ENCODE measurements at places on chromosomes 5 and 9. TPM values are rescaled to one million over a fixed set of nuclear protein-coding genes. Genes with fewer than 3 reads are reported as not detected.

The GRM6 gene
- total RNA-seq: not detected

The EIF4EBP3 gene
- 8.6 TPM for total RNA-seq

The ADAMTS6 gene
- 1.2 TPM for total RNA-seq

The SPOCK1 gene
- total RNA-seq: not detected

The ISL1 gene
- not detected for total RNA-seq

The INSL6 gene
- total RNA-seq: not detected

The SPAAR gene
- total RNA-seq: not detected

The MAMDC4 gene
- total RNA-seq: 16.0 TPM

The SHROOM1 gene
- 8.0 TPM for total RNA-seq

The LECT2 gene
- total RNA-seq: not detected

The SLC6A19 gene
- total RNA-seq: not detected

The RBM27 gene
- 16.6 TPM for total RNA-seq

The LCN2 gene
- total RNA-seq: not detected

The CDX1 gene
- not detected for total RNA-seq

The SOX30 gene
- total RNA-seq: not detected

The PCDHA3 gene
- not detected for total RNA-seq

The FREM1 gene
- total RNA-seq: not detected

The C5orf52 gene
- total RNA-seq: not detected

The RANBP17 gene
- total RNA-seq: 8.3 TPM

The CCNB1 gene
- 114 TPM for total RNA-seq

The GPR150 gene
- total RNA-seq: not detected

The MEIKIN gene
- total RNA-seq: not detected

The COL23A1 gene
- total RNA-seq: 0.17 TPM

The PALM2AKAP2 gene
- not detected for total RNA-seq

The TMEM141 gene
- 50.5 TPM for total RNA-seq

The SELENOP gene
- not detected for total RNA-seq

The SLC36A2 gene
- total RNA-seq: not detected

The IFNK gene
- total RNA-seq: not detected
